ENCODE measurements at places on chromosomes 1 and 21. TPM values are rescaled to one million over a fixed set of nuclear protein-coding genes. Genes with fewer than 3 reads are reported as not detected.

HSD11B1 gene
- 0.75 TPM for total RNA-seq

ACTA1 gene
- 0.14 TPM for total RNA-seq

SHISA4 gene
- 22.4 TPM for total RNA-seq

CTSS gene
- 21.3 TPM for total RNA-seq

CDK11A gene
- 10.3 TPM for total RNA-seq

SPOCD1 gene
- total RNA-seq, result 9.4 TPM

LCE3E gene
- not detected for total RNA-seq

PROK1 gene
- not detected for total RNA-seq

AGT gene
- 0.07 TPM for total RNA-seq

DNA sequence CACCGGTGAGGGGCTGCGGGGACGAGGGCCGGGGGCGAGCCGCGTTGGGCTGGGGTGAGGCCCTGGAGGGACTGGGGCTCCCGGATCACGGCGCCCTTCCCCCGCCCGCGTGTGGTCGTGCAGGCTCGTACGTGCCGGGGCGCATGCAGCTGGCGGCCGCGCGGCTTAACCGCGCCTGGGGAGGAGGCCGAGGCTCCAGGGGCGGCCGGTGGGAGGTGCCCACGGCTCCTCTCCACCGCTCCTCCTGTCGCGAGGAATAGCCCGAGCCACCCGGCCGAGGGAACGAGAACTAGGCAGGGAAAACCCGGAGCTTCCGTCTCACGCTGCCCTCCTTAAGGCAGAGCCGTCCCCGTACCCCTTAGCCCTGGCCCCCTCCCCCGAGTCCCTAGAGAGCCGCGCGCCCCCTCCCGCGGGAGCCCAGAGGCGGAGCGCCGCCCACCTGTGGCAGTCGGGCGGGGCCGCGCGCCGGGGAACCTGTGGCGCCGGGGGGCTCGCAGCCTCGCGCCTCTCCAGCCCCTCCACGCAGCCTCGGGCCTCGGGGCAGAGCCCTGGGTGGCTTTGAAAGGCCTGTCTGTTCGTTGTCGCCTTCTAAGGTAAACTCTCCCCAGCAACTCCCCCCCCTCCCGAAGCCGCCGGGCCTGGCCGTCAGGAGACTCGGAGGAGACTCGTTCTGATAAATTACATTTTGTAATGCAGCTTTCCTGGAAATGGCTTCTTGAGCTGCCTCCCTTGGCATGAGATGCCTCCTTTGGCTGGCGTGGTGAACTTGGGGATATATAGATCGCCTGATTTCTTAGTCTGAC lies 746 bp downstream of the AK4 start:
- no peak for DNase-seq

DNA sequence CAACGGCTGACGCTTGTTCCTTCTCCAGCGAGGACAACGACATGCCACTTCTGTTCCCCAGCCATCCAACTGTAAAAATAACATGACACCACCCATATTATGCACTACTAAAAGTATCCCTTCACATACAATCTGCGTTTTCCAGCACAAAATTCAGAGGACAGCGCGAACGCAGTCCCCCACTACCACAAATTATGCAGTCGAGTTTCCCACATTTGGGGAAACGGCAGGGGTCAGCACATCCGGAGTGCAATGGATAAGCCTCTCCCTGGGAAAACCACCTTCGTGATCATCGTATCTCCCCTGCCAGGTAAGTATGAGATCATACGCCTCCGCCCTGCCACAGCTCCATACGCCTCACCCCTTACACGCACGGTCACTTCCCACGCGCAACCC lies 120.9 kb downstream of the PPIAL4G start:
- no peak for DNase-seq

DNA sequence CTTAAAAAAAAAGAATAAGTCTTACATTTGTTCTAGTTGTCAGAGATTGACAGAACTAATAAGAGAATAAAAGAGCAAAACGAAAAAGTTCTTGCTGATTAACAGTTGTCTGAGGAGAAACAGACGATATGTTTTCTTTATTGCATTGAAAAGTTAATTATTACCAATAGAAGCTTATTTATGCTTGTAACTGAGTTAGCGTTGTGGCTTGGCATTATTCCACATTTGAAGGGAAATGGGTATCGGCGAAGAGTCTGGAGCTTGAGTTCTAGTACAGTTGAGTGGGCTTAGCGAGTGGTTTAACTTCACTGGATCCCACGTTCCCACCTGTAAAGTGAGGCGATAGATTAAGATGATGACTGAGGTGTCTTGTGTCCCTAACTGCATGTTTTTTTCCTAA lies 109.0 kb downstream of the SDCCAG8 start:
- DNase-seq, result no peak

- DNase-seq, result no peak
Measured at GRCh38 chr1:244160455-244161235, 109.6 kb downstream of the ZBTB18 start.

DNA sequence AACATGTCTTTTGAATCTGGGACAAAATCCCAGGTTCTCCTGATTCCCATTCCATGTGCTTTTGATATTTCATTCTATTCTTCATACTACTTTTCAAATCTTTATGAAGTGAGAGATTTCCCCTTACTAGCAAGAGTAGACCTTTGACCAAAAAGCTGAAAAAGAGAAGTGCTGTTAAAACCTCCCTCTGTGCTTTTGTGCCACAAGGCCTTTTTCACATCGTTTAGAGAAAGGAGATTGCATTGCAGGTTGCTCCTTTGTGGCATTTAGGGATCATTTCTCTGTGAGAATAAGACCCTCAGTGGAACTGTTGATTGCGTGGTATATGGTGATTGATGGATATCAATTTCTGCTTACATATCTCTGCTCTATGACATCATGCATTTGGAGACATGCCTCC lies 148.8 kb downstream of the TGFB2 start:
- DNase-seq, result no peak

GRCh38 chr1:202462342-202463076 lies 114.0 kb downstream of the PPP1R12B start:
- no peak for DNase-seq

DNA sequence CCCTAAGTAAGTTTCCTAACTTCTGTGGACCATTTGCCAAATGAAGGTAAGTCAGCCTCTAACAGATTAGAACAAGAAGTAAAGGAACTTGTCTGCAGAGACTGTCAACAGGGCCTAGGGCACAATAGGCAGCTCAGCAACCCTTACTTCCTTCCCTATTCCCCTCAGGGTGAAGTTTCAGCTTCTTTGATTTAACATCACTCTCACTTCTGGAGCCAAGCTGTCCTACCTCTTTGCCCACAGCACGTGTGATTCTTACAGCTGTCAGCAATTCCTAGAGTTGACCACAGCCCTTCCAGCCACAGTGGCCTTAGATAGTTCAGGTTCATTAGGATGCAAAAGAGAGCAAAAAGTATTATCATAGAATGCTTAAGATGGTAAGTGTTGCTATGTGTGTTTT lies 7.6 kb upstream of the EIF4G3 start:
- no peak for DNase-seq

- DNase-seq, result no peak
Measured at GRCh38 chr1:77438236-77438913, 156.6 kb downstream of the AK5 start.

DNA sequence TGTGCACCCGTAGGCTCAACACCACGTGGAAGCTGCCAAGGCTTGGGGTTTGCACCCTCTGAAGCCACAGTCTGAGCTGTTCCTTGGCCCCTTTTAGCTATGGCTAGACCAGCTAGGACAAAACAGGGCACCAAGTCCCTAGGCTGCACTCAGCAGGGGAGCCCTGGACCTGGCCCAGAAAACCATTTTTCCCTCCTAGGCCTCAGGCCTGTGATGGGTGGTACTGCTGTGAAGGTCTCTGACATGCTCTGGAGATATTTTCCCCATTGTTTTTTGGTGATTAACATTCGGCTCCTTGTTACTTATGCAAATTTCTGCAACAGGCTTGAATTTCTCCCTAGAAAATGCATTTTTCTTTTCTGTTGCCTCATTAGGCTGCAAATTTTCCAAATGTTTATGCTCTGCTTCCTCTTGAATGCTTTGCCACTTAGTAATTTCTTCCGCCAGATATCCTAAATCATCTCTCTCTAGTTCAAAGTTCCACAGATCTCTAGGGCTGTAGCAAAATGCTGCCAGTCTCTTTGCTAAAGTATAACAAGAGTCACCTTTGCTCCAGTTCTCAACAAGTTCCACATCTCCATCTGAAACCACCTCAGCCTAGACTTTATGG lies 69.0 kb upstream of the KRTAP19-8 start:
- no peak for DNase-seq

GRCh38 chr1:4796161-4797015 lies 142.0 kb downstream of the AJAP1 start:
- no peak for DNase-seq

- no peak for DNase-seq
Measured at GRCh38 chr1:33060579-33061083, 20.3 kb upstream of the AZIN2 start.

DNA sequence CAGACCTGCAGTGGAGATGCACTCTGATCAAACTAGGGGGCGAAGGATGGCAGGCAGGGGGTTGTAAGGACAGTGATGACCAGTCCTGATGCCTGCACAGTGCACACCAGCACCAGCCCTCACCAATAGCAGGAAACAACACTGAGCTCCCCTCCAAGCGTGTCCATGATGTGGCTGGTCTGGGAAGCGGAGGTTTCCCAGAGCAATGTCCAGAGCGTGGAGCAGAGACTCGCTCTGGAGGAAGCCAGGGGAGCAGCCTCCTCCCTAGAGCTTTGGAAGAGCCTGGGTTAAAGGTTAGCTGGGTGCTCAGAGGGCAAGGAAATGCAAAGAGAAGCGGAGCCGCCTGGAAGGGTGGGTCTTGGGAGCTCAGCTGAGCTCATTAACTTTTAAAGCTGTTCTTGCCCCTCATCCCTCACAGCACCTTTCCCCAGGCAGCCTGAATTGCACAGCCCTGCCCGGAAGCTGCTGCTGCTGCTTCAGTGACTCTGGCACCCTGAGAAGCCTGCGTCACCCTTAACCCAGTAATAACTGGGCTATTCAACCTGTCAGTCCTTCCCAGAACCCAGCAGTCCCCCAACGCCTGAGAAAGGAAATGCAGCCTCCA lies 162.2 kb upstream of the RAB4A start:
- DNase-seq, result no peak

DNA sequence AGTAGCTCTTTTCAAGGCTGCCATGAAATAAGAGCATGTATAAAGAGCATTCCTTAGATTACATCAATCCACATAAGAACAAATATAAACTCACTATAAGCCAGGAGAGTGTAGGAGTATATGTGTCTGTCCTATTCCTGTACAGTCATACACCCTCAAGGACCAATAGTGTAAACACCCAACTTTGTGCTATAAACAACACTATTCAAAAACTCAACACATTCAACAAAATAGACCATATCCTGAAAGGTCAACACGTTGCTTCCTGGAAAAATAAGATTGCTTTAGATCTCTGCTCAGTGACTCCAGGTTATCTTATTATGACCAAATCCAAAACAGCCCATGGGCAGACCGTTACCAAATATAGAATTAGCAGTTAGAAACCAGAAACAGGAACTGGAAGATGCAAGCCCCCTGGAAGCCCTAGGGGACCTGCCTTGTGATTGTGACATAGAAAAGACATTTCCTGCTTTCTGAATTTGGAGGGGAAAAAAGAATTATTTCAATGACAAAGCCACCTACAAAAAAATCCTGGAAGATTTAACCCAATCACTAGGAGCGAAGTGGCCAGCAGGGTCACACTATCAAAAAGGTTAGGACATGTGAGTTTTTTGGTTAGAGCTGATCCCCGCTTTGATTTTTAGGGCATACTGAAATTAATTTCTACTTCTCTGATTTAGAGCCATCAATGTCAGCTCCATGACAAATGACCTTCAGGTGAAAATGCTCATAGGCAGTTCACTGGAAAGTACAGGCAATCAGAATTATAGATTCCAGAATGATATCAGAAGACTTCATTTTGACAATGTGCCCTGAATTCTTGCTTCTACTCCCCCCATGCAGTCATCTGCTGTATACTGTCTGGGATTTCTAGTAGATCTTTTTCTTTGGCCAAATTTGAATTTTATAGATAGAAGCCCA lies 59.9 kb downstream of the LRRC8C start:
- no peak for DNase-seq

DNA sequence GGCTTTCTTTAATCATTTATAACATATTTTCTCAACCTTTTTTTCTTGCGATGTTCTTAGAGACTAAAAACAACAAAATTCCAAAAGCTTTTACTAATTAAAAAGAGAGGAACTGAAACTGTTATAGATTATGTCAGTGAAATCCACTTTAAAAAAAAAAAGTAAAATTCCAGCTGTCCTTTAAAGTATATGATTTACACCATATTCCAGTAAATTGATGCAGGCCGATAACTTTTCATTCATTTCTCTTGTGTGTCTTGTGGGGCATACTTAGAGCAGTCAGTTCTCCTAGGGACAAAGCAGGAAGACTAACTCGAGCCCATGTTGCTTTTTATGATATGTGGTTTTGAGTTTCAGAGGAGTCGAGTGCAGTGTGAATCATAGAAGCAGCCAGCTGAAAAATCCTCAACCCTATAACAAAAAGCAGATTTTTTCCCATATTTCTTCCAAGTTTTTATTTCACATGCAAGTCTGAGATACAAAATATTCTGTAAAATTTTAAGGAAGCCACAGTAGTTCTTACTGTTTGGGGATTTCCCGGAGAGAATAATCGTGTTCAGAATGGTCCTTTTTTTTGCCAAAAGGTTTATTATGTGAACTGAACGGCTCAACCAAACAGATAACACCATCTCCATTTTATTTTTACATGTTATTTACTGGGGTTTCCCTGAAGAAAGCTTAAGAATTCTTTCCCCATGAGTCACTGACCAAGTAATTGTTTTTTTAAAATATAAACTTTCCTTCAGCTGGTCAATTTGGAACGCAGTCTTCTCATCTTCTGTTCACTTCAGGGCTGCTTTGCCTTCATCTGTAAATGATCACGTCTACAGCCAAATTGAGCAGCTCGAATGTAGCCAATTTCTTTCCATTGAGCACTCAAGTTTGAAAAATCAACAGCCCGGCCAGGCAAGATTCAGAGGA lies 77.0 kb upstream of the C1orf105 start:
- DNase-seq, result peak; percentile 69

DNA sequence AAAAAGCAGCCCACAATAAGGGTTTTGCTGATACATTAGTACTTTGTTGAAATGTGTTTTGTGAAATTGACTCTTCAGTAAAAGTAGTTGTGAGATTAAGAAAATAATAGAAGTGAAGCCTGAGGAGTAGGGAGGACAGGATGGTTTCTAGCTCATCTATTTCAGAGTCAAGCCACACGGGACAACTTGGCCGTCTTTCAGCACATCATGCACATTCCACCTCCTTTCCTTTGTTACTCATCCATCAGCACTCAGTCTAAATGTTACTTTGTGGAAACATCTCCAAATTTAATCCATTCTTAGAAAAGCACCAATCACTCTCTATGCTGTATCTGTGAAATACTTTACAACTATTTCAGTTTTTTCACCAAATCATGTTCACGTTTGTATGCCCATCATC lies 223.3 kb downstream of the FGGY start:
- DNase-seq, result no peak

- DNase-seq, result no peak
Measured at GRCh38 chr1:8633741-8634501, 183.5 kb downstream of the RERE start.

- DNase-seq, result no peak
Measured at GRCh38 chr1:245091171-245091621, 63.6 kb upstream of the KIF26B start.

- no peak for DNase-seq
Measured at GRCh38 chr1:210302501-210302900, 26.2 kb upstream of the HHAT start.
